ENCODE measurements at places on chromosomes 7 and 10.
A peak's percentile ranks its signal among the peaks of the same experiment; 100 is the strongest.

GRCh38 chr10:43079856-43080255 is 3.0 kb downstream of the RET start:
- DNase-seq = no peak

DNA sequence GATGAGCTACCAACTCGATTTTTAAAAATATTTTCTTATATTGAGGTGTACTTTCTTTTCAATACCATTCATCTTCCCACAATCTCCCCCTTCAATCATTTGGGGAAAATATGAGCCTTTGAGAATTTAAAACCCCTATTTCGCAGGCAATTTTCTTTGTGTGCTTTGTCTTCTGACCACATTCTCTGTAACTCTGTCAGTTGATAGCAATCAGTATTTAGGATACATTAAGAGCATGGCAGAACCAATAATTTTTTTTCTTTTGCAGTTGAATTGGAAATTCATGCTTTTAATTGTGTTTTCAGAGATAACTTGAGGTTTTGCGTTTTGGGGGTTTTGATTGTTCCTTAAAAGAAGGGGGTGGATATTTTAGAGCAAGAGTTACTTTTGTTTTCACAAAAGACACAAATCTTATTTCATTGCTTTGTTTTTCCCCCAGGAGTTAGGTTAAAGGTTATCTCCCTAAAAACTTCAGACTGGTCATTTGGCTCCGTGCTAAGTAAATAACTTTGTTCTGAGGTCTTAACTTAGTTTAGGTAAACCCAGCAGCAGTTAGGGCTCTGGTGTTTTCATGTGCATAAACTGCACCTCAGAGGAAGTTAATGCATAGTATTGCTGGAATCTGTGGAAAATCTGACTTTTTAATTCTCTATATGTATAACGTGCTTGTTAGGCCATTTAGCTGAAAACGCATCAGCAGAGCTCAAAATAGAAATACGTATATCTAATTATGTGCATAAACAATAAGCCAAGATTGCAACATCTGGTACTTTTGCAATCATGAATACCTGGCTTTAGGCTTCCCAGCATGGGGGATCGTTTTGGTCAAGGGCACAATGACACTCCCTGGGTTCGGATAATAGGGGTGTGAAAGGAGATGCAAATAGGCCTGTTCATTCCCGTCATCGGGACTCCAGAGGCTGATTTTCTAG is 676.4 kb upstream of the ANKRD30A start:
- no peak for DNase-seq

GRCh38 chr7:105000200-105000599 is 13.8 kb upstream of the KMT2E start:
- DNase-seq = no peak

GRCh38 chr7:115042596-115042995 is 120.7 kb downstream of the MDFIC start:
- no peak for DNase-seq

GRCh38 chr7:141527076-141527475 is 24.1 kb upstream of the AGK start:
- DNase-seq = no peak

- DNase-seq = no peak
These were observed 14.4 kb downstream of the TAS2R41 start for GRCh38 chr7:143492043-143492471.

DNA sequence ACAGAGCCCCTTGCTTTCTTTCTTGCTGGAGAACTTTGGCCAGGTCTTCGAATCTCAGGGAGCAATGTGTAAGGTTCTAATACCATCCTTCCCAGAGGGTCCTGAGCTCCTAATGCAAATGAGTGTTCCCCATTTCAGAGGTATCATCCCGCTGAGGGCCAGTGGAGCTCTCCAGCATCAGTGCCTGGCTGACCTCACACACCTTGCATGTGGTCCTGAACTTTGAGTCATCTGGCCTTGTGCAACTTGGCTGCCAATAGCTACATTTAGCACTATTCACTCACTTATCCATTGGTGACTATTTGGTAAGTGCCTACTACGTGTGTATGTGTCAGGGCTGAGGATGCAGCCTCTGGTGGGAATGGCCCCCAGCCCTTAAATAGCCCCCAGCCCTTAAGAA is 48.4 kb upstream of the HABP2 start:
- DNase-seq = no peak

DNA sequence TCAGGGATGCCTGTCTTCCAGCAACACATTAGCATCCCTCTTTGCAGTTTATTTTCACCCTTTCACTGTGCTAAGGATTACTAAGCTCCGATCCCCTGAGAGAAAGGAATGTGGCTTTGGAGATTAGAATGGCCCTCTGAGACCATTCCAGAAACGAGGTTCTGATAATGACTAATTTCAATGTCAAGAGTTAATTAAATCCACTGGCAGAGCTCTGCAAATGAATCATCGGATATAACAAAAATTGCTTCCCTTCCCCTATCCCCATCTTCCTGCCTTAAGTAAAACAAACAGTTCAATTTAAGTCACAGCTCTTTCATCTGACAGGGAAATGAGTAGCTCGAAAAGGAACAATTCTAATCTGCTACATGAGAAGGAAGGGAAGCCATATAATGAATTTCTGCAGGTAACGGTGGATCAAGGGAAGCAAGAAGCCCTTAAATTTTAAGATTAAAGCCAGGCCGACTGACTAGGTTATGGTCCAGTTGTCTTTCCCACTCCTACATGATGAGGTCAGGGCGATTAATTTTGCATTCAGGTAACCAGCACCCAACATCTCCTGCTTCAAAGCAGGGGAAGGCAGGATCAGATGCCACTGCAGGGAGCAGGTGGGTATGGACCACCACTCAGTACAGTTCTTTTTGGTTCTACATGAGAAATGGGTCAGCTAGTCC is 50.5 kb downstream of the MALSU1 start:
- DNase-seq = peak; percentile 20

DNA sequence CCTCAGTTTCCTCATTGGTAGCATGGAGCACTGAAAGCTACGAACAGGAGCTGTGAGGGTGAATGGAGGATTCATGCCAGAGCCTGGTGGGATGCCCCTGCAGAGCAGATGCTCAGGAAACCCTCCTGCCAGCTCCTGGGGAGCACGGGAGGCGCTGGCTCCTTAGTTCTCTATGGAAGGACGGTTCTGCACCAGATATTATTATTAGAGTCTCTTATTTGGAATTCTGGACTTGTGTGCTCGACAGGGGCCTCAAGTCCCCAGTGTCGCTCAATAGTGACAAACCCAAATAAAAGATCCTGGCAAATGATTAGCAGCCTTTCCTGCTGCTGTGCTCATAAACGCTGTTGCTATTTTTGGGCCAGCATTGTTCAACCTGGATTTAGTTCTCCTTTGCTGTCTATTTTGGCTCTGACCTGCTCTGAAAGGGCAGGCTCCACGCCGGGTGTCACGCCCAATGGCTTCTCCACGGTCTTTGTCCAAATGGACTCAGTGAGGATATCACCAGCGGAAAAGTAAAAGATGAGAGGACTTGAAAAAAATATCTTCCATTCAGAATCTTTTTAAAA is 23.0 kb upstream of the KLF6 start:
- DNase-seq = no peak

- DNase-seq = no peak
These were observed 1.7 kb downstream of the MBL2 start for GRCh38 chr10:52770904-52771303.

DNA sequence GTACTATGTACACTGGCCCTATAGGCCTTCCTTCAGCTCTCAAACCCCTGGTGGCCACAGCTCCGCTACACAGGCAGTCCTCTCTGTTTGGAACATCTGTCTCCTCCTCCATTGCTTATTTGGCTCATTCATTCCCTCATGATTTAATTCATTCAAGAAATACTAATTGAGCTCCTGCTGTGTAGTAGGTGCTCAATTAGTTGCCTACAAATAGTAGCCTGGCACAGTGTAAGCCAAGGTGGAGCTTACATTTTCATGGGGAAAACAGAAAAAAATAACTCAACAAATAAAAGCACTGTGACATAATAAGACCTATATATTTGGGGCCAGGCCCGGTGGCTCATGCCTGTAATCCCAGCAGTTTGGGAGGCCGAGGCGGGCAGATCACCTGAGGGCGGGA is 3.4 kb upstream of the FIS1 start:
- no peak for DNase-seq
